ENCODE measurements at places on chromosomes 12 and 14. TPM values are rescaled to one million over a fixed set of nuclear protein-coding genes. Genes with fewer than 3 reads are reported as not detected.

The ASCL1 gene
- total RNA-seq: not detected

The PRB2 gene
- not detected for total RNA-seq

The CAPZA3 gene
- not detected for total RNA-seq

The PDZRN4 gene
- 0.50 TPM for total RNA-seq

The FOXG1 gene
- total RNA-seq: not detected

The MVK gene
- 11.2 TPM for total RNA-seq

The GPR162 gene
- total RNA-seq: 8.4 TPM

The KERA gene
- not detected for total RNA-seq

The ACSM4 gene
- not detected for total RNA-seq

The CPNE6 gene
- total RNA-seq: not detected

The TAS2R20 gene
- 0.94 TPM for total RNA-seq

GRCh38 chr12:130715998-130716968 lies at the start of gene RIMBP2:
Gene RIMBP2 (minus strand): TSS chr12:130716299. CDS start chr12:130479013, 237,286 bp downstream.
- DNase-seq: no peak

DNA sequence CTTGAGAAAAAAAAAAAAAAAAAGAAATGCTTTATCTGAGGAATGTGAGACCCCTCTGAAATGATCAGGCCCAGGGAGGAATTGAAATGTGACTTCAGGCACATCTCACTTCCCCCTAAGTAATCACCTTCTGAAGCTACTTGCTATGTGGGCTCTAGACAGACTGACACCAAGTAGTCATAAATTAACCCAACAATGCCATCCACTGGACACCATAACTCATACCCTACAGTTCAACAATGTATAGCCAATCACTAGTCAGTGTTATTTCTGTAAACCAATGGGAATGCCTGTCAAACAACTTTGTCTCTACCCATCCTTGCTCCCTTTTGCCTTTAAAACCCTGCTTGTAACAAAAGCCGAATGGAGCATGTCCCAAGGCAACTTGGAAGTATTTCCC lies 182.7 kb upstream of the TMPO start:
- no peak for DNase-seq

DNA sequence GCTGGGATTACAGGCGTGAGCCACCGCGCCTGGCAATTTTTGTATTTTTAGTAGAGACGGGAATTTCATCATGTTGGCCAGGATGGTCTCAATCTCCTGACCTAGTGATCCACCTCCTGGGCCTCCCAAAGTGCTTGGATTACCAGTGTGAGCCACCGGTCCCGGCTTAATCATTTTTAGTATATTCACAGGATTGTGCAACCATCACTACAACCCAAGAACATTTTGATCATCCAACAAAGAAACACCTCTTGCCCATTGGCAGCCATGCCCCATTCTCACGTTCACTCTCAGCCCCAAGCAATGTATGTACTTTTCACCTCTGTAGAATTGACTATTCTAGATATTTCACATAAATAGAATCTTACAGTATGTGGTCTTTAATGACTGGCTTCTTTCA lies 19.9 kb downstream of the SP1 start:
- no peak for DNase-seq

DNA sequence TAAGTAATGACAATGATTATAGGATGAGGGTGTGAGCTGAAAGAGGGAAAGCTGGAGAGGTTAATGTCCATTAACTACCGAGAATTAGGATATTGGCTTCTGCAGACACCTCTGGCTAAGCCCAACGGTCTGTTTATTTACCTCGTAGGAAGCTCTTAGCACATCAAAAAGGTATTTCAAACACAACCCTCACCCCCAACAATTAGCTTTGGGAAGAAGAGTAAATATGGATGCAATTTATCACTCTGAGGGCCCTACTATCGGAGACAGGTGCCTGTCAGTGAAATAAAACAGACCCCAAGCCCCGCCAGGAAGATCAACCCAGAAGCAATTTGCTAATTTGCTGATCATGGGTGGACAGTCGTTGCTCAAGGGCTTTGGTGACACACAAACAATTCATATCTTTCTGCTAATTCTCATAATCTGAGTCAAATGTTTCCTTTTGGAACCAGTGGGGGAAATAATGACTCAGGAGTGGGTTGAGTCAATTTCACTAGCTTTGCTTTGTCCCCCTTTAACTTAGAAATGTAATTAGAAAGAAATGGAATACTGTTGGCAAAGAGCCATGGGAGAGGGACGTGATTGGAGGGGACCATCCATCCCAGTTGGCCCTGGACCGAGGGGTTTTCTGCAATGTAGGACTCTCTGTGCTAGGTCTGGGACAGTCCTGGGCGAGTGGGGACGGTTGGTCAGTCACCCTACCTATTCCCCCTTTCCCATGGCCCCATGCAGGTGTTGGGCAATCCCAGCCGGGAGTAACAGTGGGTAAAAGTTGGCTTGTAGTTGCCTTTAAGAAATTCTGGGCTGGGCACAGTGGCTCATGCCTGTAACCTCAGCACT lies 99.1 kb upstream of the MED13L start:
- no peak for DNase-seq

GRCh38 chr14:50957296-50957695 lies 13.0 kb upstream of the PYGL start:
- DNase-seq: no peak

- peak; percentile 68 for DNase-seq
Observed at GRCh38 chr14:61894452-61895077, 132.3 kb downstream of the SNAPC1 start.

GRCh38 chr14:59882957-59883356 lies 12.4 kb upstream of the RTN1 start:
- DNase-seq: no peak

GRCh38 chr14:76832503-76832988 lies 6.3 kb downstream of the LRRC74A start:
- no peak for DNase-seq

GRCh38 chr14:32606301-32606700 lies 277.2 kb downstream of the AKAP6 start:
- DNase-seq: no peak

DNA sequence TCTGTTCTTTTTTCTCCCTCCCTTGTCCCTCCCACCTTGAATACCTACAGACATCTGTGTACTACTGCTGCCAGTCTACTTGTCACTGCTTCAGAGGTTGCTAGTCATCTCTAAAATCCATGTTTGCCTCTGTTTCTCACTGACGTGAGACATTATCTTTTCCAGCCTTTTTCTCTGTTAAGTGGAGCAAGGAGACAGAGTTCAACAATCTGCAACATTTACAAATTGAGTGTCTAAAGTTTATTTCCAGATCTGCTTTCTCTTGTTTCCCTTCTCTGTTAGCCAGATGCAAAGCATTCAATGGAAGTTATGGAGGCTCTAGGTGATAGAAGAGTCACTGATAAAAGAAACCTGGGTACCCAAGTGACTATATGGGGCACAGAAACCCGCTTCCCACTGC lies 47.5 kb upstream of the CNTN1 start:
- DNase-seq: no peak

GRCh38 chr14:63933110-63933509 lies 80.3 kb downstream of the SYNE2 start:
- no peak for DNase-seq

DNA sequence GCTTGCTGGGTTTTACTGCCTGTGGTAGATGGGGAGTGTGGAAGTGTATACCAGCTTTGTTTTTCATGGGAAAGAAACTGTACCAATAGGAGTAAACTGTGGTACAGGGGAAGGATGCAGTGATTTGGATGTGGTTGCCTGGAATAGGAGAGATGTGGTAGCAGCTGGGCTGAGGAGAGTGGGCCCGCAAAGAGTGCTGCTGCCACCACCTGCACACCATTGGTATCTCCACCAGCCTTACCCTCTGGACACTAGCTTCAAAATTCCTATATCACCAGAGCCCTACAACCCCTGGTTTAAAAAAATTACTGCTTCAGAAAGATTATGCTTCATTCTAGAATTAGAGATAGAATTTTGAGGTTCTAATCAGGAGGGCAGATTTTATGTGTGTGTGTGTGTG lies 53.6 kb downstream of the AKAP6 start:
- no peak for DNase-seq

- peak; percentile 55 for DNase-seq
Observed at GRCh38 chr12:123270214-123271000, 1.2 kb downstream of the CDK2AP1 start.

DNA sequence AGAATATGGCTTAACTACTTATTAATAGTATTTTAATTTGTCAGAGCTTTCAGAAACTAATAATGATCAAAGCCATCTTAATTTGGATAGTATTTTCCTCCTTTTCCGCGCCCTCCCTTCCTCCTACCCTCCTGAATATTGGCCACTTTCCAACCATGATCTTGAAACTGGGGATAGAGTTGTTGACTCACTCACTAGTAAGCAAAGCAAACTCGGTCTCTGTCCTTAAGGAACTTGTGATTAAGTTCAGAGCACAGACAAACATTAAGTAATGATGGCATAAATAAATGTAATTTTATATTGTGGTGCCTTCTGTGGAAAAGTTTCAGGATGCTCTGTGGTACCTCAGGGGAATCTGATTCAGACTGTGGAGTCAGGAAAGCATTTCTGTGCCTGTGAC lies 75.7 kb downstream of the LRRK2 start:
- no peak for DNase-seq

DNA sequence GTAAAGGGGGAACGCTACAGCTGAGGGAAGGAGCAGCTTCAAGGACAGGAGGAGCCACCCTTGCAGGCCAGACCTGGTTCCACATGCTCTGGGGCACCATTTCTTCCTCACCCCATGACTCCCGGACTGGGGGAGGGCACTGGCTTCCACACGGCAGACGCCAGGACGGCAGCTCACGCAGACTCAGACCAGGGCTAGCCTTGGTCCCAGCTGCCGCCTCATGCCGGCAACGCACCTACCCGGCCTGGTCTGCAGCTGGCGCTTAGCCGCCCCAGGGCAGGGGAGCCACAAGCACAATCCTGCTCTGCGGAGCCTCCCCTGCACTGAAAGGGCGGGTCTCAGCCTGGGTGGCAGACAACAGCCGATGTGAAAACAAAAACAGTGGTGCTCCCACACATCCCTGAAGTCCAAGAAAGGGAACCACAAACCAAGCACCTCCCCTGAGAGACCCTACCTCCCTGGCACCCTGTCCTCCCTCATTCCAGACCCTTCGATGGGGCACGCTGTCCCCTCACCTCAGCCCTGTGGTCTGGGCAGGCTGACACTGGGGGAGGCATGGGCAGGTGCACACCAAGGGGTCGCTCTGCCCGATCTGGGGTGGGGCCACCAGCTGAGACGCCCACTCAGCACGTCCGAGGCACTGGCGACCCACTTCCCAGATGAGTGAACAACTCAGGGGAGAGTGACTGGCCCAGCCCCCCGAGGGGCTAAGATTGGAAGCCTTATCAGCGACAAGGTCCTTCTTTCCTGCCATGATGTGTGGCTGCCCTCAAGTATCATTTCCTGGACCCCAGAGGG lies 65.0 kb downstream of the CHGA start:
- DNase-seq: no peak

- peak; percentile 33 for DNase-seq
Observed at GRCh38 chr14:50399251-50400032, 2.8 kb upstream of the CDKL1 start.

DNA sequence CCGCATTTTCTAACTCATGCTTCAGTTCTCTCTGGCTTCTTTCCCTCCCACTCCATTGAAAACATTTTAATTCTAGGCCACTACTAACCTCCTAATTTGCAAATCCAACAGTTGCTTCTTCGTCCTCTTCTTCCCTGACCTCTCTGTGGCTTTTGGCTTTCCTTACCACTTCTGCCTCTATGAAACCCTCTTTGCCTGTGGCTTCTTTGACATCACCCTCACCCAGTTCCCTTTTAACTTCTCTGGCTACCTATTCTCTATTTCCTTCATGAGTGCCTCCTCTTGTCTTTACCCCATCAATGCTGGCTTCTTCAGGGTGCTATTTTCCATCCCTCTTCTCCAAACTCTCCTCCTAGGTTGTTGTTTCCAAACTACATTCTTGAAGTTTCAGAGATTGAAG lies 4.4 kb upstream of the HCFC2 start:
- no peak for DNase-seq

GRCh38 chr14:90168425-90169105 lies 87.8 kb upstream of the PSMC1 start:
- no peak for DNase-seq

- DNase-seq: no peak
Observed at GRCh38 chr12:25655702-25656101, 102.6 kb upstream of the LMNTD1 start.

- peak; percentile 60 for DNase-seq
Observed at GRCh38 chr12:31728289-31728916, 418 bp downstream of the AMN1 start.

DNA sequence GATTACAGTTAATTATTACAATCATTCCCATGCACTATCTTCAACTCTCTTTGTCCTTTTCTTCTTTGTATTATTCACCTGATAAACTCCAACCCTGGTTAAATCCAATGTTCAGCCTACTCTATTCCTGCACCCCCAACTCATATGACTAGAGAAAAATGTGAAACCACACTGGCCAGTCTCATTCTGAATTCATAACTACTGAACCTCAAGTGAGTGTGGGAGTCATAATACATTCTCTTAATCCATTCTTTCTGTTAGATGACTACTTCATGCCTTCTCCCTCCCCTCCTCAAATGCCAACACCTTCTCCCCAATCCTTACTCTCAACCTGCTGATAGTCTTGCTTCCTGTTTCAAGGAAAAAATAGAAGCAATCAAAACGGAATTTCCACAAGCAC lies 22.3 kb upstream of the ITPR2 start:
- no peak for DNase-seq

- DNase-seq: no peak
Observed at GRCh38 chr12:48965298-48965838, 6.2 kb downstream of the WNT10B start.

- DNase-seq: no peak
Observed at GRCh38 chr12:96850676-96851075, 56.4 kb upstream of the NEDD1 start.

DNA sequence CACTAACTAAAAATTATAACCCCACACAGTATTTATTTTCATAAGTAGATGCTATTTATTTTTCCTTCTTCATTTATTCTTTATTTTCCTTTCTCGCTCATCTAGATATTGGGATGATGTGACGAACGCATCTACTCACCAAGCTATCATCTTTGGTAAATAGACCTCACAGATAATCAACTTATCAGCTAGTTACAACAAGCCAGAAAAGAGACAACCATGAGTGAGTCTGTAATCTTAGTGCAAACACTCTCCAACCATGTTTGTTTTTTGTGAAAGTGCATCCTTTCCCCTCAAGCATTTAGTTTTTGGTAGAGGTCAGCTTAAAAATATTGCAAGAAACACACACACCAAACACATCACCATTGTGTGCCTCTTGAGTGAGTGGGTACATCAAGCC lies 84.9 kb downstream of the SLC25A21 start:
- no peak for DNase-seq
